ENCODE measurements at places on chromosomes 3 and 15.

DNA sequence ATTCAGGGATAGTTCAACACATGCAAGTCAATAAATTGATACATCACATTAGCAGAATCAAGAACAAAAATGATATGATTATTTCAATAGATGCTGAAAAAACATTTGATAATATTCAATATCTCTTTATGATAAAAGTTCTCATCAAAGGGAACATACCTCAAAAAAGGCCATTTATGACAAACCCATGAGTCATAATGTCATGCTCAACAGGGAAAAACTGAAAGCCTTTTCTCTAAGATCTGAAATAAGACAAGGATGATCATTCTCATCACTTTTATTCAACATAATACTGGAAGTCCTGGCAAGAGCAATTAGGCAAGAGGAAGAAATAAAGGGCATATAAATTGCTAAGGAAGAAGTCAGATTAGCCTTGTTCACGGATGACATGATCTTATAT, 54.1 kb upstream of the TMEM158 start:
- DNase-seq: no peak

DNA sequence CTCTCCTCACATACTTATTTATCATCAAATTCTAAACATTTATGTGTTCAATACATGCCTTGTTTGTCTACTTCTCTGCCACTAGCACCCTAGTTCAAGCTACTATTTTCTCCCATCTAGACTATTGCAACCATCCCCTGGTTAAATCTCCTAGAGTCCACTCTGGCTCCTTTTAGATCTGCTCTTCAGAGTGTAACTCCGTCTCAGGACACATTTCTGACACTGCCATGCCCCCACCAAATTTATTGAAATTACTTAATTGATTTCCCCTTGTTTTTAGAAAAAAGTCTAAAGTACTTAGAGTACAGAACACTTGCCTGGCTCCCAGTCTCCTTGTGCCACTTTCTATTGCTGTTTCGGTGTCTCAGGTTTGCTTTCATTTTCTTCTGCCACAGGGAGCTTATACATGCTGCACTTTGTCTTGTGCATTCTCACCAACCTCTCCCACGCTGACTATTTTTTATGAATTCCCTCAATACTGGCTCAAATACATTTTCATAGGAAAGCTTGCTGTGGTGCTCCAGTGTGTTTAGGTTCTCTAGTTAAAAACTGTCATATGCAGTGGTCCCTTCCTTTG, 792.3 kb downstream of the DIPK2A start:
- DNase-seq: no peak

GRCh38 chr3:43641306-43642114, 19.7 kb upstream of the ANO10 start:
- no peak for DNase-seq

DNA sequence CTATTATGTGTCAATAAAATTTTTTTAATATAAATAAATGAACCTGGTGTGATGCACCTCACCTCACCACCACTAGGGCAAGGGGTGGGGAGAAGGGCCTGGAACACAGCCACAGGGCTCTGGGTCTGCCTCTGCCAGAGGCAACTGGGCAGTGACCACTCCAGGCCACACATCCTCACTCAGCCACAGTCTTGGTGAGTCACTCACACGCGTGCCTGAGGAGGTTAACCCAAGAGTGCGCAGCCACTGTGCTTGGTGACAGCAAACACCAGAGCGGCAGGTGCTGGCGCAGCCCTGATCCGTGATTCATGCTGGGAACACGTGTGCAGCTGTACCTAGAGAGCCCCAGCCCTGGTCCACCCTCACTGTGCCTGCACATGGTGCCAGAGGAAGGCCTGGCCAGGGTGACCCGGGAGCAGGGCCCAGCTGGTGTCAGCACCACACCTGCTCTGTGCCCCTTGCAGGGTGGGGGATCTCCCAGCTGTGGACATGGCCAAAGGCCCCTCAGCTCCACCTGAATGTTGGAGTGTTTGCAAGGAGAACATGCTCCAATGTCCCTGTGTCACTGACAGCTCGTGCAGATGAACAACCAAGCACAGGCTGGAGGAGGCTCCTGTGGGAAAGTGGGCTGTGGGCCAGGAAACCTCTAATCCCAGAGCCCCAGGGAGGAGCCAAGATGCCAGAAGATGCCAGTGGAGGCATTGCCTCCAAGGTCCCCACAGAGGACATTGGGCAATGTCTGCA, 2.1 kb downstream of the SLC41A3 start:
- no peak for DNase-seq

Data from stimulated activated CD8-positive, alpha-beta memory T cell treated with anti-CD3 and anti-CD28 coated beads, Interleukin-15, amount 100 ng/mL, for 4 hours (primary cell).